ENCODE measurements at places on chromosomes 2 and 18.

GRCh38 chr18:9707381-9708056 is 582 bp upstream of the RAB31 start:
- no peak for DNase-seq

DNA sequence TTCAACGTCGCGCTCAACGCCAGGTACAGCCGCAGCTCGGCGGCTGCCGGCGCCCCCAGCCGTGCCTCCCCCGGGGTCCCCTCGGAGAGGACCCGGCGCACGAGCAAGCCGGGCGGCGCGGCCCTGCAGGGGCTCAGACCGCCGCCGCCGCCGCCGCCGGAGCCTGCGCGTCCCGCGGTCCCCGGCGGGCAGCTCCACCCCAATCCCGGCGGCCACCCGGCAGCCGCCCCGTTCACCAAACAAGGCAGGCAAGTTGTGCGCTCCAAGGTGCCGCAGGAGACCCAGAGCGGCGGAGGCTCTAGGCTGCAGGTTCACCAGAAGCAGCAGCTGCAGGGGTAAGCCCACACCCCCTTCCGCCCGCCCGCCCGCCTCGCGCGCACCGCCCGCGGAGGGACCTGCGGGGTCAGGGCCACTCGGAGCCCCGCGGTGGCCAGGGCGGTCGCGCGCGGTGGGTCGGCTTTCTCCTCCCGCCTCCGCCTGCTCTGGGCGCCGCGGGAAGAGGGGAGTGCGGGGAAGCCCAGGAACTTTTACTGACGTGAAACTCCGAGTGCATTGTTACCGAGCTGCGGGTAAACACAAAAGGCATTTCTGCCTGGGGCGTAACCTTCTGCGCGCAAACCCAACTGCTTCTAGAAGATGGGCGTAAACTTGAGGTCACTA is 861 bp downstream of the LTBP1 start:
- DNase-seq, result peak; percentile 71

DNA sequence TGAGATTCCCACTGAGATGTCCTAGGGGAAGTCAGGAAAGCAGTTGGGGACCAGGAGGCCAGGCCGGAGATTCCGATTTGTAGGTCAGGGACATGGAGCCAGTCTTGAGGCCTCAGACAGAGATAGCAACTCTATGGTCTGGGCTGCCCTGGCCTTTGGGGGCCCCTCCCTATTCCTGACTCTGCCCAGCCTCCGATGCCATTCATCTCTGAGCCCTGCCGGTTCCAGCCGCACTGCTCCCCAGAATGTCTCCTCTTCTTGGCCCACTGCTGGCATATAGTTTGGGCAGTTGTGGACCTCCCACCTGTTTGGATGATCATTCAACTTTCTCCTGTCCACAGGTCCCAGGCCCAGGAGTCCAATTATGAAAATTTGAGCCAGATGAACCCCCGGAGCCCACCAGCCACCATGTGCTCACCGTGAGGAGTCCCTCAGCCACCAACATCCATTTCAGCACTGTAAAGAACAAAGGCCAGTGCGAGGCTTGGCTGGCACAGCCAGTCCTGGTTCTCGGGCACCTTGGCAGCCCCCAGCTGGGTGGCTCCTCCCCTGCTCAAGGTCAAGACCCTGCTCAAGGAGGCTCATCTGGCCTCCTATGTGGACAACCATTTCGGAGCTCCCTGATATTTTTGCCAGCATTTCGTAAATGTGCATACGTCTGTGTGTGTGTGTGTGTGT is 16.4 kb downstream of the SIGLEC15 start:
- no peak for DNase-seq

- no peak for DNase-seq
Measured at GRCh38 chr2:60054571-60055340, 498.7 kb downstream of the BCL11A start.

GRCh38 chr2:218476676-218477075 is 57.8 kb downstream of the VIL1 start:
- no peak for DNase-seq

GRCh38 chr2:8550481-8550880 is 131.4 kb upstream of the ID2 start:
- no peak for DNase-seq

- no peak for DNase-seq
Measured at GRCh38 chr2:179588486-179589145, 272.8 kb downstream of the ZNF385B start.

DNA sequence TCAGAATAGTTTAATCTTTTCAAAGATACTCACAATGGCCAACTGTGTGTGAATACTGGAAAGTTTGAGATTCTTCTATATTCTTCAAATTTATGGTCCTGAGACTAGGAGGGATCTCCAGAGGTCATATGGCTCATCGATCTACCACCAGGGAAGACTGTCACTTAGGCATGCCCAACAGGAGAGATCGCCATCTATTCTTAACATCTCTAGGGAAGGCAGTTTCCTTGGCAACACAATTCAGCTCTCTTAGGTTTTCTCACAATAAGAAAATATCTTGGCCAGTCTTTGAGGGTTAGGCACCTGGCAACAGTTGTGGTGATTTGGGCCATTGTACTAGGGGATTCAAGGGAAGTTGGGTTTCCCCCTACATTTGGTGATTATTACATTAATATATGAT is 107.2 kb downstream of the GALNT3 start:
- no peak for DNase-seq

DNA sequence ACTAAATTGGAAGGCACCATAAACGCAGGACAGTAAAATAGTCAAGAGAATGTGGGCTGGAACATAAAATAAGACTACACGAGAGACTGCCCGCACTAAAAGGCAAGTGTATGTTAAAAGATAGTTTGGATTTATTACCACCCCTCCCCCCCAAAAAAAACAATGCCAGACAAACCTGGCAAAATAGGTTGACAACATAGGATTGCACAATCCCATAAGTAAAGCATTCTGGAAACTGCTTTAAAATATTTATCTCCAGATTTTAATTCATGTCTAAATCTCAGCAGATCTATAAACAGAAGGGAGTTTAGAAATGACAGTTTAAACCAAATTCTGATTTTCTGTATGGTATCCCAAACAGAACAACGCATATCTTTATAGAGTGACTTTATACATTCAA is 455.1 kb downstream of the ERBB4 start:
- no peak for DNase-seq

GRCh38 chr18:74337155-74337911 is 21.7 kb downstream of the C18orf63 start:
- DNase-seq, result no peak

DNA sequence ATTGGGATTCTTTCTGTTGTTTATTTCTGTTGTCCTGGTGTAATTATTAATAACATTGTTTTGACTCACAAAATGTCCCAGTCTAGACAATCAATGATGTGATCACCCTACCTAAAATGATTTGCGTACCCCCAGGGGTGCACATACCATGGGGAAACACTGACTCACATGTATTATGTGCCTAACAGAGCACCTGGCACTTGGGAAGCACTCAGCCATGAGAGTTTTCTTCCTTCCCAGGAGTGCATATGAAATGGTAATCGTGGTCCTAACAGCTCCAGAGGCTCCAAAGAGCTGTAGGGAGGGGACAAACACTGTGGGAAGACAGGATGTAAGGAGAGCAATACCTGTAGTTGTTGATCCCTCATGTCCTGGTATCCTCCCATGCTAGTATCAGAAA is 187.8 kb upstream of the ERBB4 start:
- DNase-seq, result no peak

DNA sequence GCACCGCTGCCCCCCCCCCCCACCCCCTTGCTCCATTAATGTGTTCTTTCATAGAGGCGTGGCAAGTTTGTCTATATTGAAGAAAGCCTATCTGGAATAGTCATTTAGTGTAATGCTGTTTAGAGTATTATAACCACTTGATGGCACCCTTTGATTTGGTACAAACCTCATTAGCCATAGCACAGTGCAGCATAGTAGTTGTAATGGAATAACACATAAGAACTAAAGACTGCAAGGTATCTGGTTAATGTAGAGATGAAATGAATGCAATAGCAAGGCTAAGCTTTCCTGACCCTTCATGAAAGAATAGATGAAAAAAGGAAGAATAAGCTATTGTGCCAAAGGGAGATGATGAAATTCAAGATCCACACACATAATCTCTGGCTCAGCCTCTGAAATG is 81.9 kb downstream of the EHBP1 start:
- DNase-seq, result no peak

GRCh38 chr2:196086517-196087368 is 18.1 kb upstream of the DNAH7 start:
- no peak for DNase-seq

DNA sequence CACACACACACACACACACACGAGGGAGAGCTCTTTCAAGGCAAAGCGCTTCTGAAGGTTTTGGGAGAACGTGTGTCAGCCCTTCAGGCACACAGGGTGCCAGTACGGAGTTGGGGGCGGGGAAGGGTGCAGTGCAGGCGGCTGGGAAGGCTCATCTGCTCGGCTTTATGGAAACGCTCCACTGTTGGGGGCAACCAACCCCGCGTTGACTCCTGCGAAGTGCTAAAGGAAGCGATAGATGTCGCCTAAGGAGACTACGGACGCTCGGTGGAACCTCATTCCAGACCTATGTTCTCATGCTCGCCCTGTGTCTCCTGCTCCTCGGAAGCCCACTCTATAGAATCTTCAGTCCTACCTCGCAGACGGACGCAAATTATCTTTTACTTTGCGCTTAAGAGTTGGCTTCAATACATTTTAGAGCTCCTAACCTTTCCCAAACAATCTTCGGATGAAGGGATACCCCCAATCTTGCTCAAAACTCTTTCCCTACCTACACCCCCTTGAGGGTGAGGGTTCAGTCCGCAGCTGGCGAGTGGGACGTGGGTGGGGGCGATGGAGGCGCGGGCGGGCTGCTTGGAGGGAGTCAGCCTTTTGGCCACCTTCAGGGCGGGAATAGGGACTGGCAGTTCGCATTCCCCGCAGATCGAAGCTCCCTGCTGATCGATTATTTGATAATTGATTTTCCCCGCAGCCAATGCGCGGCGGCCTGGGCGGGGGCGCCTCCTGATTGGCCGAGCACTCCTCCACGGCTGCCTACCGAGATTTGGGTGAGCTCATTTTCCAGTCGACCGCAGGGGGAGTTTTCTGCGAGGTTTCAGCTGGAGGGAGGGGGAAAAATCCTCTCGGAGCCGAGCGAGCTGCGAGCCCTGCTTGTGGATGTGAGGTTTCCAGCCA is 1.9 kb upstream of the MEIS1 start:
- peak; percentile 89 for DNase-seq

GRCh38 chr2:38386377-38386776 is 9.3 kb upstream of the ATL2 start:
- DNase-seq, result no peak

DNA sequence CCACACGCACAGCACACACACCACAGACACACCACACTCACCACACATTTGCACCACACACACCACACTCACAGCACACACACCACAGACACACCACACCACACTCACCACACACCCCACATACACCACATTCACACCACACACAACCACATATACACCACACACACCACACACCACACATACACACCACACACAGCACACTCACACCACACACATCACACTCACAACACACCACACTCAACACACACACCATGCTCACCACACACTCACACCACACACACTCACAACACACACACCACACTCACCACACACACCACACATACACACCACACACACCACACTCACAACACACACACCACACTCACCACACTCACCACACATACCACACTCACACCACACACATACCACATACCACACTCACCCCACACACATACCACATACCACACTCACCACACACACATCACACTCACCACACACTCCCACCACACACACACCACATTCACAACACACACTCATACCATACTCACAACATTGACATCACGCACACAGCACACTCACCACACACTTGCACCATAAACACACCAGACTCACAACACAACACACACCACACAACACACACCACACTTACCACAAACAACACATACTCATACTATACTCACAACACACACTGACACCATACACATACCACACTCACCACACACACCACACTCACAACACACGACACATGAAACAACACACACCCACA is 60.0 kb downstream of the SDC1 start:
- DNase-seq, result no peak

DNA sequence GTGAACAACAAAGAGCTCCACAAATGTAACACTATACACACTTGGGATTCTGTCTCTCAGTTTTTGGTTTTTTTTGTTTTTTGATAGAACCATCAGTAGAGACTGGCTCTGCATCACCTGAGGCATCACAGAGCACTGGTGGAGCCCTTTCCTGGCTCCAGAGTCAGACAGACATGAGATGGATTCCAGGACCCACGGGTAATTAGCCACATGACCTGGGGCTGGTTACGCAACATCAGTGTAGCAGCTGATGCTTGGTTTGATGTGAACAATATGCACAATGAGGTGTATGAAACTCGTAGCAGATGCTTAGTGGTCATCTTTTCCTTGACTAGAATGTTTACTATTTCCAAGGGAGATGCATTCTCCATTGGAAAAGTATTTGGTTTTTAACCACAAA is 40.7 kb downstream of the CMPK2 start:
- no peak for DNase-seq

GRCh38 chr2:127256381-127256780 is 36.3 kb upstream of the CYP27C1 start:
- DNase-seq, result no peak

- no peak for DNase-seq
Measured at GRCh38 chr2:209762563-209762962, 9.1 kb upstream of the UNC80 start.

GRCh38 chr2:1593371-1594122 is 150.8 kb downstream of the PXDN start:
- DNase-seq, result no peak

- DNase-seq, result no peak
Measured at GRCh38 chr2:197210430-197210829, 100.2 kb downstream of the ANKRD44 start.

DNA sequence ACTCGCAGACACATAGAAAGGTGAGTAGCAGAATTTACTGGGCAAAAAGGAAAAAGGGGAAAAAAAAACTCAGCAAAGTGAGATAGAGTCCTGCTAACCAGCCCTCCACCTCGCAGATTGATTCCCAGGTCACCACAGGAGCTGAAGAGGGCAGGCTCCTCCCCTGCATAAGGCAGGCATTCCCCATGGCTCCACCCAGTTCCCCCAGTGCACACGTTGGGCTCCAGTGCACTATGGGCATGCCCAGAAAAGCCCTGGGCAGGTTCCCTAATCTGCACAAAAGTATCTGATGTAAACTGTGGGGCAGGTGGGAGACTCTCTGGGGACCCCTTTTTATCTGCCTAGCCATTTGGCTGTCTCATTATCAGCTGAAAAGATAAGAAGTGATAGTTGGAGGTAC is 461.2 kb upstream of the TMEFF2 start:
- peak; percentile 5 for DNase-seq

DNA sequence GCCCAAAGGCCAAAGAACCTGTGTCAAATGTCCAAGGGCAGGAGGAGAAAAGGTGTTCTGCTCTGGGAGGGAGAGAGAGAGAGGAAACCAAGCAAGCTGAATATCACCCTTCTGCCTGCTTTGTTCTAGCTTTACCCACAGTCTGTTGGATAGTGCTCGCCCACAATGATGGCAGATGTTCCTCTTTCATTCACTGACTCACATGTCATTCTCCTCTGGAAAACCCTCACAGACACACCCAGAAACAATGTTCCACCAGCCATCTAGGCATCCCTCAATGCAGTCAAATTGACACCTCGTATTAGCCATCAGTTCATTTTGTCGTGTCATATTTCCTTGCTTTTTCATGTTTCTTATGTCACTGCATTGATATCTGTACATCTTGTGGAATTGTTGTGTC is 150.3 kb downstream of the UBR3 start:
- DNase-seq, result no peak
